NCI-H1092 (cell line): ENCODE measurements at places on chromosomes 3 and 15.

GRCh38 chr3:68957895-68958294 lies 25.5 kb upstream of the TAFA4 start:
- no peak for DNase-seq

DNA sequence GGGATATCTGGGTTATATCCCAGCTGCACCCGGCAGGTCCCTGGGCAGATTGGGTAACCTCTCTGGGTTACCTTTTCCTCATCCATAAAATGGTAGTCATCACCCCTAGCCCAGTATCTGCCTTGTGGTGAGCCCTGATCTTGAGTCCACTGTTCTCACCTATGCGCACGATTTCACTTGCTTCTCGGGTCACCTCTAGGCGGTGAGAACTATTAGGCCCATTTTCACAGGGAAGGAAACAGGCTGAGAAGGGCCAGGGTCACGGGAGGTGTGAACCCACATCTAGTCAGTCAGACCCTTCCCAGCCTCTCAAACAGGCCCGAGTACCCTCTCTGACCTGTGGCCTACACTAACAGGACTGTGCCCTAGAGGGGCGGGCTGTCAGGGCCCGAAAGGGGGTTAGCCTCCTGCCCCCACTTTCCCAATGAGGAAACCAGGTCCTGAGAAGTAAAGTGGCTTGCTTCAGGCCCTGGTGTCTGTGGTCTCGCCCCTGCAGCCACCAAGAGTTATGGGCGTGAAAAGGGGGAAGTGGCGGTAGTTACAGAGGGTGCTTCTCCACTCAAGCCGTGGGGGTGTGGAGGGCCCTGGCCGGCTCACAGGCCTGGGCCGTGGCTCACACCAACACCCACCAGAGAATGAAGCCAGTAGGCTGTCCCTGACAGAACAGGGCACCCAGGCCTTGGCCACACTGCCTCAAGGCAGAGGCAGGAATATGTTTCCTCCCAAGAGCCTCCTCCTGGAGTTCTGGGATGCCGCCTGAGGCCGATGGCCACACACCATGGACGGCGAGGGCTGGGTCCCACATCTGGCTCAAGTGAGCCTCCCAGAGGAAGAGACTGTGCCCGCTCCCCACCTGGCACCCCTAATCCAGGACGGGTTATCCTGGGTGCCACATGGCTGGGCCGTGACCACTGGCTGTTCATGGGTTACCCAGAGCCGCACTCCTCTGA lies 19.5 kb downstream of the PSTPIP1 start:
- DNase-seq, result no peak

DNA sequence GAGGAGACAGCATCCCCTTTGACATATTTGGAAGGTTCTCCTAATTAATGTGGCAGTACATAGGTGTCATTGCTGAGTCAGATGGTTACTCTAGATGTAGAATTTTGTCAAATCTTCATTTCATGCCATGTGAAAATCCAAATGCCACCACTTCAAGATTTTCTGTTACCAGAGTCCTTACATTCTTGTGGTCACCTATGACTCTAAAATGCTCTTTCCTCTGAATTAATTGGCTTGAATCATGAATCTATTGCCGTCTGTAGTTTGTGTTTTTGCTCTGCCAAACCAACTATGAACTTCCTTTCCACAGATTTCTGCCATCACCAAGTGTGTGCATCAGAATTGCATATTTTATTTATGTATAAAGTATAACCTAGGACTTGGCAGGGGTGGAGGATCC lies 269.4 kb upstream of the ZPLD1 start:
- DNase-seq, result no peak

GRCh38 chr3:140467796-140468315 lies 210.0 kb upstream of the TRIM42 start:
- DNase-seq, result no peak

GRCh38 chr3:13120289-13120927 lies 47.2 kb upstream of the IQSEC1 start:
- no peak for DNase-seq

DNA sequence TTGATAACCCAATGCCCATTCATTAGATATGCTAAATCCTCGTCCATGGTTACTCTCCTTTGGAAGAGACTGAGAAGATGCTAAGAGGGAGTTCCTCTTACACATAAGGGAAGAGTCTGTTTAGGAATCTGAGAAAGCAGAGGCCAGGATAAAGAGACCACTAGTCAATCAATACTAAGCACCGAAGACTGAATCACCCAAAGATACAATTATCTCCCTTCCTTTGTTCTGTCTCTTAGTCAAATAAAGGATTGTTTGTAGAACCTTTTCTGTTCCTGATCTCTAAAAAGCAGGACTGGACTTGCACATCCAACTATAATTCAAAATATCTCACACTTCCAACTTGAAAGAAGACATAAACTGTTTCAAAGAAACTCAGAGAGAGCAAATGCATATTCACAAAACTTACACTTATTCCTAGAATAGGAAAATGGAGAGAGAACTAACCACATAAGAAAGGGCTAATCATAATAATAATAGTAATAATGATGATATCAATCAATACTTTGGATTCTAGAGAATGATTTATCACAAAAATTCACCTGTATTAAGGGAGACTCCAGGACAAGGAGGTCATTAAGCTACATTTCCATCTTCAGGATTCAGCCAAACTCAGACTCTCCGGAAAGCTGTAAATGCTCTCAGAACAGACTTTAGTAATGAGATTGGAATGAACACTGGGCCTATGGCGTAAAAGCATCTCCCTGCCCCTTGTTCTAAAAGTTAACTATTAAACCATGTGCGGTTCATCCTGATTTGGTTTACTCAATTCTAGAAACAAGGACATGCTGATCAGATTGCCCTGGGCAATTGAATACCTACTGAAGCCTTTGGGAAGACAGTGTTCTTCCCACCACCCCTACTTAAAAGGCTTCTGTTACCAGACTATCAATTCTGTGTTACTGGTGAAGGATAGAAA lies 401.5 kb downstream of the ZBTB20 start:
- DNase-seq, result no peak

DNA sequence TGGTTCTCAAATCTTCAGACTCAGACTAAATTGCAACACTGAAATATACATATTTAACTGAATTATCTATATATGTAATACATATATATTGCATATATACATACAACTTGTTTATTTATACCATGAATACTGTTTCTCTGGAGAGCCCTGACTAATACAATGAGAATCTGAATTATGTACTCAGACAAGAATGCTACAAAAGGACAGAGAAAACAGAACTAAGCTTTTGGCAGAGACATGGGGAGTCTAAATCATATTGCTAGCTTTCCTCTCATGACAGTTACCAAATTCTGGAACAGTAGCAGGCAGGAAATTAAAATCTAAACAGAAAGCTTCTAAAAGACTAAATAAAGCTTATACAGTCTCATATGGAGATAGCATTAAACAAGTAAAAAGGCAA lies 142.4 kb upstream of the KCNMB2 start:
- no peak for DNase-seq

DNA sequence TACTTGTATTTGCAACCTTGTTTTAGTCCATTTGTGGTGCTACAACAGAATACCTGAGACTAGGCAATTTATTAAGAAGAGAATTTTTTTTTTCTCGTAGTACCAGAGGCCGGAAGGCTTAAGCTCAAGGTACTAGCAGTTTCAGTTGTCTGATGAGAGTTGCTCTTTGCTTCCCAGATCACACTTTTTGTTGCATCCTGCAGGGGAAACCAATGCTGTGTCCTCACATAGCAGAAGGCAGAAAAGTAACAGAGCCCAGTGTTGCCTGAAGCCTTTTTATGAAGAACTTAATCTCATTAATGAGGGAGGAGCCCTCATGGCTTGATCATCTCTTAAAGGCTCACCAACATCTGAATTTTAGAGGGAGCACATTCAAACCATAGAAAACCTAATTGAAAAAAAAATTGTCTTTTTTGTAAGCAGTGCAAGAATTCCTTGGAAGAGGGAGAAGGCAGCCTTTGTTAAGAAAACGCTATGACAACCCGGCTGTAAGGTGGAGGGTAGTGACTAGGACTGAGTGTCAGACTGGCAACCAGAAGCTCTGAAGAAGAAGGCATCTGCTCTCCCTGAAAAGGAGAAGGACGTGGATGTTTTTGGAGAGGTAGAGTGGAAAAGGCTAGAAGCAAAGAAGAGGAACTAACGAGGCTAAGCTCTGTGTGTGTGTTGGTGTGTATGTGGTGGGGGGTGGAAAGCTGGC lies 1245.3 kb downstream of the ROBO2 start:
- DNase-seq, result no peak

DNA sequence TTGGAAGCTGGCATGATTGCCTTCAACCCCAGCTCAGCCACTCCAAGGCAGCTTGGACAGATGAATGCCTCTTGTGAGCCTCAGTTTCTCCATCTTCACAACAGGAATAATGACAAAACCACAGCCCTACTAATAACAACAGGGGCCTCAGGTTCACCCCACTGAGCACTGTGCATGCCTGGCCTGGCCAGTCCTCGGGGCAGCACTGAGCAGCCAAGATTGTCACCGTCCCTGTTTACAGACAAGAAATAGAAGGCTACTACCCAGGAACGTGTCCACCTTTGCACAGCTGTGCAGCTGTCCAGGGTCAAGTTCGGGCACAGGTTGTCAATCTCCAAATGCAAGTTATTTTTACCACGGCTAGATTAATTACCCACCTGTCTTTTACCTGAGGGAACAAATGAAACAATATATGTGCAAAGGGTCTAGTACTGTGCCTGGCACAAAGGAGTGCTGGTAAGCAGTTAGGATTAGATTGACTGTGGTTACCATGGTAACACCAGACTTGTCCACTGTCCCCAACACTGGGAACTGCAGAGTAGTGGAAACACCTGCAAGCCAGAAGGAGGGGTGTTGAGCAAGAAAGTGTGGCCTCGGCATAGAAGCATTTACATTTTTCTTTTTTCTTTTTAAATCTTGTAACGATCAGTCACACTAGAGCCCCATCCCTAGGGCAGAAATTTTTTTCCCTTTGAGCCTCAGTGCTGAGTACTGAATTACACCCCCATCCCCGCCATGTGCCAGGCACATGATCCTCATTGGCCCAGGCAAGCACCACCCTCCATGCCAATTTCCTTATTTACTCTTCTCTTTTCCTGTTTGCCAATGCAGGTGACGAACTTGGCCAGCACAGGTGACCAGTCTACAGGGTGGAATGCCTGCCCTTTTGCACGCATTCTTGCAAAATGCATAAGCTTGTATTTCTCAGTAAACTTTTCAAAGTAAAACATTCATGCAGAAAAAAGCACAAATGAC lies 66.3 kb upstream of the SLC6A6 start:
- DNase-seq, result peak; percentile 34

DNA sequence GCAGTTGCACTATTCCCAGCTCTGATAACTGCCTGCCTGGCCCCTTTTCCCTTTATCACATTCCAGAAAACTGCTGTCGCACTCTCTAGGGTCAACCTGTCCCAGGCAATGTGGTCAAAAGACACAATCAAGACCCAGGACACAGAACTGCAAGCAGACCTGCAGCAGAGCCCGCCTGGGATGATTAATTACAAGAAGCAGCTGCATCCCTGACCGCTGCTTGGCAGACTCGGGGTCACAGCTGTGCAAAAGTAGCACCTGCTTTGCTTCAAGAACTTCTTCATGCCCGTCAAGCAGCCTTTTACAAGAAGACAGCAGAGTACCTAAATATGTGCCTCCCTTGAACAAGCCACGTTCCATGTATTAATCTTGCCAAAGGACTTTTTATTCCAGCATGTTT lies 120.0 kb upstream of the ST8SIA2 start:
- DNase-seq, result no peak

- no peak for DNase-seq
These were observed 2.1 kb upstream of the LIMD1 start for GRCh38 chr3:45592405-45592804.

GRCh38 chr3:114449271-114450007 lies 155.6 kb downstream of the TIGIT start:
- no peak for DNase-seq

- DNase-seq, result no peak
These were observed 117.4 kb downstream of the ATG7 start for GRCh38 chr3:11389386-11390268.

DNA sequence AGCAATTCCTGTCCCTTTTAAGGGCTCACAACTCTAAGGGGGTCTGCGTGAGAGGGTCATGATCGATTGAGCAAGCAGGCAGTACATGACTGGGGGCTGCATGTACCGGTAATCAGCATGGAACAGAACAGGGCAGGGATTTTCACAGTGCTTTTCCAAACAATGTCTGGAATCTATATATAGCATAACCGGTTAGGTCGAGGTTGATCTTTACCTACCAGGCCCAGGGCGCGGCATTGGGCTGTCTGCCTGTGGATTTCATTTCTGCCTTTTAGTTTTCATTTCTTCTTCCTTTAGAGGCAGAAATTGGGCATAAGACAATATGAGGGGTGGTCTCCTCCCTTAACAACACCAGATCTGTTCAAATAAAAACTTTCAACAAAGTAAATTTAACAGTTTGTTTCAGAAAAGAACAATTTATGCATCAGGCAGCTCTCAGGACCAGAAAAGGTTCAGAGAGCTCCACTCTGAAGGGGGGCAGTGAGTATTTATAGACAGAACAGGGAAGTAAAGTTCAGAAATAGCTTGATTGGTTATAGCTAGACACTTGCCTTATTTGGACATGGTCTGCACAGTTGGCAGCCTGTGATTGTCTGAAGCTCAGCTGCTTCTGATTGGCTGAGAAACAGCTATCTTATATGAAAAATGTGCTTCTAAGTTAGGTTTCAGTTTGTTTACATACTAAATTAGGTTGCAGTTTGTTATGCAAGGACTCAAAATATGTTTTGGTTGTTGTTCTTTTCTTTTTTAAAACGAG lies 17.2 kb upstream of the B4GALT4 start:
- no peak for DNase-seq

- no peak for DNase-seq
These were observed 2.6 kb upstream of the XYLB start for GRCh38 chr3:38343797-38344594.

- no peak for DNase-seq
These were observed 2.8 kb downstream of the UBE2E1 start for GRCh38 chr3:23808525-23808924.

- DNase-seq, result no peak
These were observed 7.3 kb downstream of the CSRNP1 start for GRCh38 chr3:39146083-39146501.

DNA sequence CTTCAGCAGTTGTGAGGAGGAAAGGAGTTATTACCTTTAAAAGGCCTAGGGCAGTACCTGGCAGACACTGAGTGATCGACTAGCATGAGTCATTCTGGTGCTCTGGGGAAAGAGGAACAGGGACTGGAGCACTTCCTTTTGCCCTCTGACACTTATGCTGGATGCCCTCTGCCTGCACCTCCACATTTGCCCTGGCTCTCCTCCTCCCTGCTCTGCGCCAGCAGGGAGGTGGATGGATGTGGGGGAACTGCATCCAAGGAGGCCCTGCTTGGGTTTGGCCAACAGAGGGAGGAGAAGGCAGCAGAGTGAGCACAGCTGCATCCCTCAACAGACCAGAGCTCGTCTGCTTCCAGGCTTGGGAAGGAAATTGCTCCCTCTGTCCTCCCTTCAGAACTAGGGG lies 75.0 kb downstream of the SEMA5B start:
- no peak for DNase-seq

- peak; percentile 4 for DNase-seq
These were observed 396.7 kb upstream of the RGMA start for GRCh38 chr15:93485438-93486327.
